ENCODE measurements at places on chromosomes 13 and 19.

DNA sequence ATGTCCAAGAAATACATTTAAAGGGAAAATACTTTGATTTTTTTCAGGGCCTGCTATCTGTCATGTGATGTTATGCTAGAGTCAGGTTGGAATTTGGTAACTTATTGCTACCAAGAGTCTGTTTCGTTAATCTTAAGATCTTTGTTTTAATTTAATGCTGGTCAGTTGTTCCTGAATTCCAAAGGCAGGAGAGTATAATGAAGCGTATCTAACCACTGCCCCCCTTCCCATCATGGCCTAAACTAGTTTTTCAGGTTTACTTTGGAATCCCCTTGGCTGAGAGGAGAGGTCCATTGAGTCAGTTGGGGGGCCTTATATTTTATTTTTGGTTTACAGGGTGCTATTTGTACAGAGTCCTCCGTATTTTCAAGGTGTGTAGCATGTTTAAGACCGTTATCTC lies 116.3 kb upstream of the SLC7A1 start:
- no peak for DNase-seq

GRCh38 chr19:46303691-46304397 lies 7.0 kb downstream of the HIF3A start:
- no peak for DNase-seq

DNA sequence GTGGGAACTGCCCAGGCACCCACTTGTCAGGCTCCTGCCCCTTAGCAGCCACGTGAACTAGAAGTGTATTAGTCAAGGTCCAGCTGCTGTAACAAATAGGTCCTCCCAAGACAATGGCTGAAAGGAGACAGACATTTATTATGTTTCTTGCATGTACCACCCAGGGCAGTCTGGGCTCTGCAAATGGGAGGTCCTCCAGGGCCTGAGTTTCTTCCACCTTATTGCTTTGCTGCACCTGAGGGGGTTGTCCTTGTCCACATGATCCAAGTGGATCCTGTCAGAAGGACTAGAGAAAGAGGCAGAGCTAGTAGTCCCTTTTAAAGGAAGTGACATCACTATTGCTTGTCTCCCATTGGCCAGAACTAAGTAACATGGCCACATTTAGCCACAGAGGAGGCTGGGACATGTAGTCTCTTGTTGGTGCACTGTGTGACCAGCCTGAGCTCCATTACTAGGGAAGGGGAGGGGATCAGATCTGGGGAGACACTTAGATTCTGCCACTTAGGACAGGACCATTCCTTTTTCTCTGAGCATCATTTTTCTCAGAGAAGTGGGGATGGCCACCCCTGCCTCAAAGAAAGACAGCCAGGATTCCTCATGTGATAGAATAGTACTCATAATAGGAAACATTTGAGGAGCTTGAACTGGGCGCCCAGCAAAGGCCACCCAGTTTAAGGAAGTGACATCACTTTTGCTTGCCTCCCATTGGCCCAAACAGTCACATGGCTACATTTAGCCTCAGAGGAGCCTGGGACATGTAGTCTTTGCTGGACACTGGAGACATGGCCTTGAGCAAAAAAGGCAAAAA lies 15.1 kb downstream of the CC2D1A start:
- no peak for DNase-seq

- no peak for DNase-seq
These were observed 21.5 kb upstream of the SIN3B start for GRCh38 chr19:16807549-16808284.

GRCh38 chr13:71137101-71137500 lies 729.9 kb downstream of the DACH1 start:
- no peak for DNase-seq

DNA sequence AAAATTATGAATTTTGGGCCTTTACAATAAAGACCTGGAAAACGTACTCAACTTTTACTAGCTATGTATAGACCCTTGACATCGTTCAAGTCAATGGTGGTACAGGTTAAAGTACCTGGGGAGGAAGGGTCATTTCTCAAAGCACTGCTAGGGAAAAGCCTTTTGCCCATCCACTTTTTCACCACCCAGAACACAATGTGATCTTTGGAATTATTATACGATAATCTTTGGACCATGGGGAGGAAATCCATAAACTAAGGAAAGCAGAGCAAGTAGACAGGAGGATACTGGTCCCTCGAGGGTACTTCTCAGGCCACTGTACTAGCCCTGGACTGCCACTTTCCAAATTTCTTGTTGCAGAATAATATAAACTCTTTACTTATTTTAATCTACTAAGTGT lies 39.5 kb downstream of the UBL3 start:
- no peak for DNase-seq

- DNase-seq: no peak
These were observed 23.2 kb downstream of the ANKRD27 start for GRCh38 chr19:32651729-32652140.

DNA sequence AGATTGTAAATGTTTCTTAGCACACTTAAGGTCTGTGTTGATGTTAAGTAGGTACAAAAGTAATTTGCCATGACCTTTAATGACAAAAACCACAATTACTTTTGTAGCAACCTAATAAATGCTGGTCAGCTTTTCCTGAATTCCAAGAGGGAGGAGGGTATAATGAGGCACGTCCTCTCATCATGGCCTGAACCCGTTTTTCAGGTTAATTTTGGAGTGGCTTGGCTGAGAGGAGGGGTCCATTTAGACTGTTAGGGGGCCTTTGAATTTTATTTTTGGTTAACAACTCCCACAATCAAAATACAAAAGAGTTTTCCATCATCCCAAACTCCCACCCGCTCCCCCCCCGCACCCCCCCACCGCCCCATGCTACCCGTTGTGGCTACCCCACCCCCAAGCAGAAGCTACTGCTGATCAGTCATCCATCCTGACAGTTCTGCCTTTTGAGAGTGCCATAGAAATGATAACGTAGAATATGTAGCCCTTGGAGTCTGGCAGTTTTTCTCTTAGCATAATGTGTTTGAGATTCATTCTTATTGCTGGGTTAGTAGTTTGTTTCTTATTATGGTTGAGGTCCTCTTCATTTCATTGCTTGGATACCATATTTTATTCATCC lies 14.4 kb upstream of the PLEKHF1 start:
- DNase-seq: no peak

- DNase-seq: no peak
These were observed 3.2 kb downstream of the SELENOW start for GRCh38 chr19:47781590-47782262.

GRCh38 chr19:32404933-32405430 lies 588 bp upstream of the DPY19L3 start:
- DNase-seq: no peak

- no peak for DNase-seq
These were observed 3.5 kb downstream of the DPP9 start for GRCh38 chr19:4720037-4720700.

DNA sequence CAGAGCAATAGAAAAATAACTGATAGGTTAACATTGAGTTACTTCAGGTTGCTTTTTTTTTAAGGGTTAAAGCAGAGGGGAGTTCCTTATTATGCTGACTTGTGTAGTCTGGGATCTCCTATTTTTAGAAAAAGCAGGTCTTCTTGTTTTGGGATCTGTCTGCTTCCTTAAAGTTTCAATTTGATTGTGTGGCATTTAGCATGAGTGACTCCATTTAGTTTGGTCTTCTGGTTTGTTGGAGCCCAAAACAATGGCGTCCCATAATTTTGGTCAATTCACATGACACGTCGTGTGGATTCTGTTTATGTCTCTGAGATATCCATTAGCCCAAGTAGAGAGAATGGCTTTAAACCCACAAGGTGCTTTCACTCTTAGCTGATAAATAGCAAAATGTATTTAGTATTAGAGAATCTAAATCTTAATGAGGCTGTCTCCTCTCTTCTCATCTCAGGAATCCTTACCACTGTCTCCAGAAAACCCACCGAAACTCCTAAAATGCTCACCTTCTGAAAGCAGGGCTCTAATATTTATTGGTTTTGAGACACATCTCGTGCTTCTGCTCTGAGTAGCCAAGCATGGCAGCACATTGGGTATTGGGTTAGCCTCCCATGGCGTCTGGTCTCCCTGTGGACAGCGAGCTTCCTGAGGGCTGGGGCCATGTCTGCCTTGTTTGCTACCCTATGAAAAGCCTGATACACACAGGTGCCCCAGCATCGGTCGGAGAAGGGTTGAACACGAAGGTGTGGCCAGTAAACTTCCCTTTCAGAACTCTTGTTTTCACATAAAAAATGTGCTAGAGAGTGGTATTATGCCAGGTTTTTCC lies 67.2 kb upstream of the GPR183 start:
- DNase-seq: peak; percentile 41

DNA sequence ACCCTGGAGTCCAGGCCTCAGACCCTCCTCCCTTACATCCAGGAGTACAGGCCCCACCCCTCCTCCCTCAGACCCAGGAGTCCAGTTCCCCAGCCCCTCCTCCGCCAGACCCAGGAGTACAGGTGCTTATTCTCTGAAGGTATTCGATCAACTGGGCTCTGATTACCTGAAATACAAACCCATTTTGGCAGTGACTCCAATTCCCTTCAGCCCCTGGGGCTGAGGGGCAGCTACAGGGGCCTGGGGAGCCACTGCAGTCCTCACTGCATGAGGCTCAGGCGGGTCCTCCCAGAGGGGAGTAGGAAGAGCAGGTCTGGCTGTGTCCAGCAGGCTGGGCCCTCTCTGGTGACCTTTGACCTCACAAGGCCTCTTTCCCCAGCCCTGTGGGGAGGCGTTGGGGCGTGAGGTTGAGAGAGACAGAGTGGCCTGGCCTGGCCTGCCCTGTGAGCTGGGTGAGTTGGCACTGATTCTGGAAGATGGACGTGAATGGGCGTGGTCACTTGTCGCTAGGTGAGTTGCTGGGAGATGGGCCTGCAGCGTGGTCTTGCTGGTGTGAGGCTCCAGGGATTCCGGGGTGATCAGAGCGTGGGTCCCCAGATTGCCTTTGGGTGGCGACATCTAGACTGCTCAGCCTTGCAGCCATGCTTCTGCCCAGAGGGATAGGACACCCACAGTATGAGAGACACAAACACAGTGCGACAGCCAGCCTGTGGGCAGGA lies 3.1 kb downstream of the BCAT2 start:
- no peak for DNase-seq

- DNase-seq: no peak
These were observed 783.6 kb downstream of the UQCRFS1 start for GRCh38 chr19:28429356-28429755.

- DNase-seq: no peak
These were observed 77.6 kb upstream of the IPO5 start for GRCh38 chr13:97875911-97876310.

DNA sequence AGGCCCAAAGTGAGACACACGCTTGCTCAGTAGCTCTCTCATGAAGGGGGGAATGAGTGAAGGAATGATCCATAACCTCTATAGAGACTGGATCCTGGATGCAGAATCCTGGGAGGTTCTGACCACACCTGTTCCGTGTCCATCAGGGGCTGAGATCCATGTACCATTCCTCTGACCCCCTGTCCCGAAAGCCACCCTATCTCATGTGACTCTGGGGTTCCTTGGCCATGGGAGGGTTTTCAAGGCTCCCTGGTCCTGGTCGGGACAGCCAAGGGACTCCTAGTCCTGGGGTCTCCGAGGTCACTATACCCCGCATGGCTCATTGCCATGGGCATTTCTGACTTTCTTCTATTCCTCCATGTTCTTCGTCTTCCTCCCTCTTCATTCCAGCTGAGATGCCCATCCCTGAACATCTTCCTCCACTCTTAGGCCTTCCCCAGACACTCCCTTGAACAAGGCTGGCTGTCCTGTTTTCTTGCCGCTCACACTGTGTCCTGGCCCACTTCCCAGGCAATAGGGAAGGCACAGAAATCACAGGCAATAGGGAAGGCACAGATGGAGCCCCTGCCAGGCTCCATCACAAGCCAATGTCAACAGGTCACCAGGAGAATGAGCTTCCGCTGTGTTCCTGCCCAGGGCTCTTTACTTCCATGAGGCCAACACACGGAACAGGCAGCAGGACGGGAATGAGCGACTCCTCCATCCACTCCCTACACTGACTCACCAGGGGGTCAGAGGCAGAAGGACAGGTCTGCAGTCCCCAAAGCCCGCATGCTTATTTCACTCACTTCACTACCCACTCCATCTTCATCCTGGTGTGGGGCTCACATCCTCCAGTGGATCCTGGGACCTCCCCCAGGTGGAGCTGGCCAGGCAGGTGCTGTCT lies 3.2 kb downstream of the CEACAM5 start:
- no peak for DNase-seq

DNA sequence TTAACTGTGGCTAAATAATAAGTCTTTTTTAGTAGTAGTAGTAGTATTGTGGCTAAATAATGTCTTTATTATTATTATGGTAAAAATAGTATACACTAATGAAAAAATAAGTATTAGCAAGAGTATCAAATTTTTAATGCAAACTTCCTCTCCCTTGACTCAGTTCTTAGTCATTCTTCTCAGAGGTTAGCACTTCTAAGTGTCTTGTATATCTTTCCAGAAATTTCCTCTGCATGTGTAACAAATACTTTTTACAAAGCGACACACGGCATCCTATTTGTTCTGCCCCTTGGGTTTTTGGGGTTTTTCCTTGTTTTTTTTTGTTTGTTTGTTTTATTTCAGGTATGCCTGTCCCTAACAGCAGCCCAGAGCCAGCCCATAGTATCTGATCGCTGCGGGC lies 20.9 kb downstream of the SIN3B start:
- no peak for DNase-seq

GRCh38 chr19:36915992-36916830 lies at the start of the genes ZNF568 and ZNF829:
Gene ZNF568 (plus strand): TSS chr19:36916332. CDS start chr19:36922771, 6,439 bp downstream.
Gene ZNF829 (minus strand): TSS chr19:36916291. CDS start chr19:36915167, 1,124 bp downstream.
- DNase-seq: peak; percentile 93

- DNase-seq: no peak
These were observed 251.4 kb upstream of the MAB21L1 start for GRCh38 chr13:35727881-35728280.

DNA sequence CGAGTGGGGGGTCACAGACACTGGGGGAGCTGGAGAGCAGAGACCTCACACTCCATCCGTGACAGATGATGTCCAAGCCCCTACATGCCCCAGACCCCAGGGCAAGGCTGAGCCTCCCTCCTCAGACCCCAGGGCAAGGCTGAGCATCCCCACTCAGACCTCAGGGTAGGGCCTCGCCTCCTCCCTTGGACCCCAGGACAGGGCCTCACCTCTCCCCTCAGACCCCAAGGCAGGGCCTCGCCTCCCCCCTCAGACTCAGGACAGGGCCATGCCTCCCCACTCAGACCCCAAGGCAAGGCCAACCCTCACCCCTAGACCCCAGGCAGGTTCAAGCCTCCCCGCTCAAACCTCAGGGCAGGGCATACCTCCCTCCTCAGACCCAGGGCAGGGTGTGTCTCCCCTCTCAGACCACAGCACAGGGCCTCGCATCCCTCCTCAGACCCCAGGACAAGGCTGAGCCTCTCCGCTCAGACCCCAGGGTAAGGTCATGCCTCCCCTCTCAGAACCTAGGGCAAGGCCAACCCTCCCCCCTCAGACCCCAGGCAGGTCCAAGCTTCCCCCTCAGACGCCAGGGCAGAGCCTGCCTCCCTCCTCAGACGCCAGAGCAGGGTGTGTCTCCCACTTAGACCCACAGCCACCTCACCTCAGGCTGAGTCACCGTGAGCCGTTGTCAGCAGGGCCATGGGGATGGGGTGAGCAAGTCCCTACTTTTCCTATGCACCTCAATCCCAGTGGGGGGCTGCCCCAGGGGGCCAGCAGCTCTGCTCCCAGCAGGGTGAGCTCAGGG lies 1.7 kb upstream of the S1PR4 start:
- DNase-seq: no peak

- no peak for DNase-seq
These were observed 2.1 kb downstream of the TEX30 start for GRCh38 chr13:102771298-102772041.

All from GM06990 (cell line).